Right lung (tissue), 10 donors: ENCODE measurements at places on chromosomes 12 and 14.

GRCh38 chr12:98421316-98421715, 94.1 kb upstream of the TMPO start:
- no peak for DNase-seq

DNA sequence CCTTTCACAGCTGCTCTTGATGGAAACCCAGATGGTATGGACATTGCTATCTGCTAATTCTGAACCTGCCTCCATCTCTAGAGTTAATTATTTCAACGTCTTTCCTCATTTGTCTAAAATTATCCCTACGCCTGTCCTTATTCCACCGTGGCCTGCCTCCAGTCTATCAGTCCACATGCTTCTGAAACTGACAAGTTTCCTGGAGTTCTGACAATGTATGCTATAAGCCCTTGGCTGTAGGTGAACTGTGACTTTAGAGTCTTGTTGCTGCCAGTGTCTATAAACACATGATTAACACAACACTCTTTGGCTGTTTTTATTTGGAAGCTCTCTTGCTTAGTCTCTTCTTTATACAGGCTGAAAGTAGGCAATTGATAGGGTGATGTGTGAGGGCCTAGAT, 1052.9 kb downstream of the TMTC2 start:
- no peak for DNase-seq

GRCh38 chr12:2961705-2962104, 2.5 kb downstream of the TEAD4 start:
- no peak for DNase-seq

DNA sequence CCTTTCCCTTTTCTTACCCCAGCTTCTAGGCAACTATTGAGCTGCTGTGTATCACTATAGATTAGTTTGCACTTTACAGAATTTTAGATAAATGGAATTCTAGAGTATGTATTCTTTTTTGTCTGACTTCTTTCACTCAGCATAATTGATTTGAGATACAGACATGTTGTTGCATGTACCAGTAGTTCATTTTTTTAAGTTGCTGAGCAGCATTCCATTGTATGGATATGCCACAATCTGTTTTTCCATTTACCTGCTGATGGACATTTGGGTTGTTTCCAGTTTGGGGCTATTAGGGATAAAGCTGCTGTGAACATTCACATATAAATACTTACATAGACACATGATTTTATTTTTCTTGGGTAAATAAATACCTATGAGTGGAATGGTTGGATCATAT, 135.7 kb downstream of the IGF1 start:
- DNase-seq: no peak

- DNase-seq: no peak
These were observed 111.6 kb upstream of the NOS1 start for GRCh38 chr12:117472983-117473382.

GRCh38 chr12:122789637-122790036, 15.3 kb downstream of the CCDC62 start:
- DNase-seq: no peak

- no peak for DNase-seq
These were observed 364.8 kb downstream of the CACNA1C start for GRCh38 chr12:2417481-2418160.

DNA sequence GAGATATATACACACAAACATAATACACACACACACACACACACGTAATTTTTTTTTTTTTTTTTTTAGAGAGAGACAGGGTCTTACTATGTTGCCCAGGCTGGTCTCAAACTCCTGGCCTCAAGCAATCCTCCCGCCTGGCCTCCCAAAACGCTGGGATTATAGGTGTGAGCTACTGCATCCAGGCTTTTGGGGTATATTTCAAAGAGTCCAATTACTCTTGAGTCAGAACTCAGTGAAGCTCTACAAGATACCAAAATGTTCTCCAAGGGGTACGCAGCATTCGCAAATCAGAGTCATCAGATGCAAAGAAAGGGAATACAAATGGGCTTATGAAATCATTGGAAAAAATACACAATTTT, 54.0 kb downstream of the PHLDA1 start:
- no peak for DNase-seq

- no peak for DNase-seq
These were observed 96.2 kb upstream of the ALX1 start for GRCh38 chr12:85183855-85184254.

DNA sequence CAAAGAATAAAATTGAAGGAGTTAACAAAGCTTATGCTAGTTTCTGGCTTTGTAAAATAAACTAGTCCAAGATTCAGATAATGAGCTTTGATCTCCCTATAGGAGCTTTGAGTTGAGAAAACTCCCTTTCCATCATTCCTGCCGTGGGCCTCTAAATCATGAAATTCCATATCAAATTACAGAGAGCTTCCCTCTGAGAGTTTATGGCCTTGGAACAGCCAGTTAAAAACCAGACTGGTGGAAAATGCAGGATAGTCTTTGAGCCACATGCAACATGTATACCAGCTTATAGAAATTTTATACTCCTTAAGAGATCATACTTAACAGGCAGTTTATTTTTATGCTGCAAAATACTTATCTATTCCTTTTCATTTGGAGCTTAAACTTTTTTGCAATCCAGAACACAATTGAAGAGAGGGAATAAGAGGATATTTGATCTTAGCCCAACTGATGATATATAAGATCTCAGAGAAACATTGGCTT, 175.8 kb upstream of the ATP2B1 start:
- DNase-seq: no peak
